ENCODE measurements at places on chromosomes 2 and 18. TPM values are rescaled to one million over a fixed set of nuclear protein-coding genes. Genes with fewer than 3 reads are reported as not detected.

CD8B2 gene
- total RNA-seq = not detected

SKA1 gene
- total RNA-seq = 15.7 TPM

TGFA gene
- total RNA-seq = 3.0 TPM

RAB12 gene
- total RNA-seq = 58.1 TPM

NCKAP1 gene
- total RNA-seq = 173 TPM

MTCL1 gene
- 64.3 TPM for total RNA-seq

ATP6V1C2 gene
- 1.2 TPM for total RNA-seq

ARHGEF33 gene
- total RNA-seq = 0.57 TPM

- no peak overlapping the region for H3K27ac ChIP-seq
- no peak for DNase-seq
- H3K27me3 ChIP-seq = no peaks in the 10 kb centered on the region
- H3K4me1 ChIP-seq = no peaks in the 10 kb centered on the region
- no peaks in the 10 kb centered on the region for H3K36me3 ChIP-seq
- no peak overlapping the region for H3K4me3 ChIP-seq
Observed at GRCh38 chr18:35397976-35398375, 20.8 kb upstream of the ZNF396 start.

DNA sequence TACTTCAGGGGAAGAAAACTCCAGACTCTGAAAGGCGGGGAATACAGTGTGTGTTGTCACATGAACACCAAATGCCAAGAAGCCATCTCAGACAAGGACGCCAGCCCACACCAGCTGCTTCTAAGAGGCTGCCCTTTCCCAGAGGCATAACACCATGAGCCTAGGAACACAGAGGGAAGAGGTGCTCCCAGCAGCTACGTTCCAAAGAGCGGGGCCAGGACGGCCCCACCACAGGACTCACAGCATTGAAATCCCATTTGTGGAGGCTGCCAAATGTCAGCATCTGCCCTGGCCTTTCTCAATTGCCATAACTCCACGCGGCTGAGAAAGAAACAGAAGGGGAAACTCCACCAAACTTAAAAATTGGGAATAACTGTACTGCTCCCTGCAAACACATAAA, 20.1 kb upstream of the ID2 start:
- no peaks in the 10 kb centered on the region for H3K36me3 ChIP-seq
- DNase-seq = no peak
- H3K27ac ChIP-seq = no peak overlapping the region
- no peak overlapping the region for H3K4me3 ChIP-seq
- H3K27me3 ChIP-seq = no peaks in the 10 kb centered on the region

GRCh38 chr18:51330148-51330547, 132.7 kb upstream of the MEX3C start:
- no peak for DNase-seq
- no peaks in the 10 kb centered on the region for H3K27me3 ChIP-seq
- H3K36me3 ChIP-seq = no peaks in the 10 kb centered on the region
- peaks cover 11% of the 10 kb centered on the region for H3K4me1 ChIP-seq

GRCh38 chr2:215110918-215111317, 27.5 kb downstream of the ABCA12 start:
- H3K36me3 ChIP-seq = no peaks in the 10 kb centered on the region
- H3K27ac ChIP-seq = no peak overlapping the region
- no peaks in the 10 kb centered on the region for H3K27me3 ChIP-seq
- no peak for DNase-seq

DNA sequence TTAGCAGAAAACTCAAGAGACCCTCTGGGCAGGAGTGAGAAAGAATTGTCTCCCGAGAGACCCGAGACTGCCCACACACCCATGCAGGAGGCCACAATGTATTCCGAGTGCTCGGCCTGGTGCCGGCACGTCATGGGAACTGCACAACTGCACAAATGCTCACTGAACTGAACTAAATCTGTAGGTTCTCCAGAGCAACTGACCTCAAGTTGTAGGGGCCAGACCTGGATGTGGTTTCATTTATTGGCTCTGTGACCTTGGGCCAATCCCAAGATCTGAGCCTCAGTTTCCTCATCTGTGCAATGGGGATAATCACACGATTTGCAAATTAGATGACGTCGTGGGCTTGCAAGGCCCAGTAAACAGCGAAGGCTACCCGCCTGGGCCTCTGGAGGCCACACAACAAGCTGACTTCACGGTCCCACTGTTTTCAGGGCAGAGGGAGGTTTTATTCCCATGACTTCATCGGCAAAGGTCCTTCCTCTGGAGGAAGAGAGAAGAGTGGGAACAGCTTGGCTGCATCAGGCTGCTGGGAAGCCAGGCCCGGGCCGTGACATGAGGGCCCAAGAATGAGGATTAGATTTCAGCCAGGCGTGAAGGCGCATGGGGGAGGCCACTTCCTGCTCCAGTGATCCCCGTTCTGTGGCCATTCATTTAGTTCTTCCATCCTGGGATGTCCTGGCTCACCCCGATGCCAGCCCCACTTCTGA, 3.6 kb upstream of the ERFE start:
- H3K36me3 ChIP-seq = no peaks in the 10 kb centered on the region
- H3K4me3 ChIP-seq = no peak overlapping the region
- no peak overlapping the region for H3K27ac ChIP-seq
- peaks cover 15% of the 10 kb centered on the region for H3K4me1 ChIP-seq
- H3K27me3 ChIP-seq = peaks cover 19% of the 10 kb centered on the region

DNA sequence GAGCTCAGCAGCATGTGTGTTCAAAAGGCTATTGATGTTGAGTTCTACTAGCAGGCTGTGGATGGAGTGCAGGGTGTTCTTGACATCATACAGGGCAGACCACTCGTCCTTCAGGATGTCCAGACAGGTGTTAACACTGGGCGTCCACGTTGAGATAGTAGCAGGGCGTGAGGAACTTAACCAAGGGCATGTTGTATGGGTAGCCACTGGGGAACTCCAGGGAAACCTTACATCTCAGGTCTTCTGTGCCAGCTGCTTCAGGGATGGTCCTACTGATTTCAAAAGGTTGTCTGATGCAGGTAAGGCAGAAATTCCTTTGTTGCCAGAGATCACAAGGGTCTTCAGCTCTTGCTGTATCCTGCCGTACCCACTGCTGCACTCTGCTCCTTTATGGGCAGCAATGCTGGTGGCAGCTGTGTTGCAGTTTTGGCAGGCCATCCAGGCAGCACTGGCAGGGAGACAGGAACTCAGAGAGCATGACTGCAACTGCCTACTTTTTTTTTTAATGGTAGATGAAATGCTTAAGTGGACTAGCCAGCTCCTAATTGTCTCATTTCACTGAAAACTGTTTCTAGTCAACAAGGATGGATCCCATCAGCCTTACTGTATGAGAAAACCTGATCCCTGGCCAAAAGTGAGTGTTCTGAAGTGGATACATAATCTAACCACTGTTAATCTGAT, 32.4 kb upstream of the RBBP8 start:
- no peaks in the 10 kb centered on the region for H3K4me1 ChIP-seq
- H3K4me3 ChIP-seq = no peak overlapping the region
- DNase-seq = no peak
- no peak overlapping the region for H3K27ac ChIP-seq

- no peaks in the 10 kb centered on the region for H3K27me3 ChIP-seq
- DNase-seq = no peak
- H3K27ac ChIP-seq = no peak overlapping the region
- H3K36me3 ChIP-seq = no peaks in the 10 kb centered on the region
- H3K4me3 ChIP-seq = no peak overlapping the region
Observed at GRCh38 chr2:10763461-10763800, 42.0 kb downstream of the ATP6V1C2 start.

DNA sequence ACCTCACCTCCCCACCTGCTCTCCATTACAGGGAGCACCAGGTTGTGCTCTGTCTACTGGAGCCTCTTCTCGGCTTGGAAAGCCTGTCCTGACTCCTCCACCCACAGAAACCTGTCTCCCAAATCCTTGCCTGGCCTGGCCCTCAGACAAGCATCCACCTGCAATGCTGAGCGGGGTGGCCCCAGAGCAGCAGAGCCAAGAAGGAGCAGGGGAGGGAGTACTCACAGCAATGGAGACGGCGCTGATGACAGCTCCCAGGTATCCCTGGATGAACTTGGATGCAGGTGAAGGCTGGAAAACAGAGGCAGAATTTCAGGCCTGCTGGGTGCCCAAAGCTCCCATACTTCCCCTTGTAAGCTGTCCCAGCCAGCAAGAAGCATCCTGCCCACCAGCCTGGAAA, 72.8 kb downstream of the SFXN5 start:
- no peak for DNase-seq
- no peaks in the 10 kb centered on the region for H3K4me1 ChIP-seq
- no peak overlapping the region for H3K4me3 ChIP-seq
- no peak overlapping the region for H3K27ac ChIP-seq

GRCh38 chr2:45505138-45505537, 105.9 kb downstream of the SRBD1 start:
- no peak for DNase-seq
- H3K27ac ChIP-seq = no peak overlapping the region
- H3K27me3 ChIP-seq = no peaks in the 10 kb centered on the region
- no peak overlapping the region for H3K4me3 ChIP-seq

DNA sequence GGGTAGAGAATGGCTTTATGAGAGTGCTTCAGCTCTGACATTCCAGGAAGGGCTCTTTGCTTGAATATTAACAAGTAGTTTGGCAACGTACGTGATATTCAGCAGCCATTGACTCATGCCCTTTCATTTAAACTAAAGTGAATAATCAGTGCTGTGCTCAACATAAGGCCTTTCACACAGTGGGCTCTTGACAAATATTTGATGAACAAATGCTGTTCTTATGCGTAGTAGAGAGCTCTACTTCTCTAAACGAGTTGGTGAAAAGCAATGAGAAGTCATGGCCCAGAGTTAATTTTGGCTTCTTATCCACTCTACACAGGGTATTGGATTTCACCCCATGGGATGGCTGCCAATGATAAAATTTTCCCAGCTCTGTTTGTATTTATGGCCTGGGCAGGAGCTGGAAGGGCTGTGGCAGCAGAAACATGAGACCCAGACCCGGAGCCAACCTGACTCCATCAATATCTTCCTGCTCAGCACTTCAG, 338.9 kb downstream of the CCDC85A start:
- 0 out of 2 replicates have a peak, but pooled peaks cover 2% of the 10 kb centered on the region for H3K4me1 ChIP-seq
- no peak overlapping the region for H3K27ac ChIP-seq
- H3K4me3 ChIP-seq = no peak overlapping the region
- H3K27me3 ChIP-seq = no peaks in the 10 kb centered on the region
- DNase-seq = no peak

DNA sequence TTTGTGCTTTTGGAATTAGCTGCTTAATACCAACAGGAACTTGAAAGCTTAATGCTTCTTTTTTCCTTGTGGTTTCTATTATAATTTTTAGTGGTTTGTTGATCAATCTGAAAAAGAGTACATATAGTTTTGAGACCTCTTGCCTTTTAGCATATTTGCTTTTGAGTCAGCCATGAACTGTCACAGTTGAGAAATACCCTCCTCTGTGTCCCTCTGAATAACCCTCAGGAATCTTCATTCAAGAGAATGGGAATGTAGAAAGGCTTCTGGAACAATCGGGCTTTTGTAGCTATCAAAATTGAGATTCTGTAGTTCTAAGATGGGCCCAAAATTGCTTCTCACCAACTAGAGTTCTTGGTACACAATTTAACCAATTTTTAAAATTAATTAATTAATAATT, 451.1 kb upstream of the TRIB2 start:
- no peak for DNase-seq
- H3K36me3 ChIP-seq = peaks cover 5% of the 10 kb centered on the region
- H3K4me3 ChIP-seq = no peak overlapping the region
- no peaks in the 10 kb centered on the region for H3K27me3 ChIP-seq

GRCh38 chr2:190964170-190964795, 49.7 kb downstream of the STAT1 start:
- H3K36me3 ChIP-seq = peaks cover 6% of the 10 kb centered on the region
- no peak for DNase-seq
- no peak overlapping the region for H3K27ac ChIP-seq
- no peaks in the 10 kb centered on the region for H3K27me3 ChIP-seq

DNA sequence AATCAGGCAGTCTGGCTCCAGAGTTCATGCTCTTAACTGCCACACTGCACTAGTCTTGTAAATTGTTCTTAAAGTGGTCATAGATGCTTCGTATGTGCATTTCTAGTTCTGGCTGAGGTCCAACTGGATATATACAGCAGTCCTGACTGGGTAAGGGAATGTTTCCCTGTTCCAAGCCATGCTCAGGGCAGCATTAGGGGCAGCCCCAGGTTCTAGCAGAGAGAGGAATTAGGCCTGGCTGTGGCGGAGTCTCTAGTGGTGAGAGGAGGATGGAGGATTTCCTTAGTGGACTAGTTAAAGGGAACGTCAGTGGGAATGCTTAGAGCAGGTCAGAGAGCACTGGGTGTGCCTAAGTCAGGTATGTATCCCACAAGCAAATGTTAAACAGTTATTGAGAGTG, 28.0 kb downstream of the UBE2E3 start:
- DNase-seq = no peak
- H3K36me3 ChIP-seq = 0 out of 2 replicates have a peak, but pooled peaks cover 4% of the 10 kb centered on the region
- H3K27me3 ChIP-seq = no peaks in the 10 kb centered on the region
- peak overlapping the region; percentile 10 for H3K27ac ChIP-seq

- DNase-seq = no peak
- peaks cover 17% of the 10 kb centered on the region for H3K4me1 ChIP-seq
- no peaks in the 10 kb centered on the region for H3K27me3 ChIP-seq
- no peak overlapping the region for H3K4me3 ChIP-seq
- no peak overlapping the region for H3K27ac ChIP-seq
Observed at GRCh38 chr2:119746836-119747686, 12.7 kb upstream of the PTPN4 start.

GRCh38 chr2:239727182-239727775, 297.9 kb downstream of the NDUFA10 start:
- no peaks in the 10 kb centered on the region for H3K27me3 ChIP-seq
- no peaks in the 10 kb centered on the region for H3K4me1 ChIP-seq
- no peak overlapping the region for H3K27ac ChIP-seq
- H3K4me3 ChIP-seq = no peak overlapping the region
- no peaks in the 10 kb centered on the region for H3K36me3 ChIP-seq

DNA sequence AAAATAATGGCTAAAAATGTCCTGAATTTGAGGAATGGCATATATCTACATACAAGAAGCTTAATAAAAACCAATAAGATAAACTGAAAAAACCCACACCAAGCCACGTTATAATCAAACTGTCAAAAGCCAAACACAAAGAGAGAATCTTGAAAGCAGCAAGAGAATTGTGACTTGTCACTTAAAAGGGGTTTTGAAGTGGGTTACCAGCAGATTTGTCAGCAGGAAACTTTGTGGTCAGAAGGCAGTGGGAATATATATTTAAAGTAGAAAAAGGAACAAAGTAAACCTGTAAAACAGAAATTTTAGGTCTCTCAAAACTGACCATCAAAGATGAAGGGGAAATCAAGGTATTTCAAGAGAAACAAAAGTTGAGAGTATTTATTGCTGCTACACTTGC, 171.9 kb upstream of the CNTNAP5 start:
- no peak overlapping the region for H3K27ac ChIP-seq
- peaks cover 28% of the 10 kb centered on the region for H3K36me3 ChIP-seq
- no peak for DNase-seq
- no peaks in the 10 kb centered on the region for H3K4me1 ChIP-seq
- no peak overlapping the region for H3K4me3 ChIP-seq
- H3K27me3 ChIP-seq = no peaks in the 10 kb centered on the region

- H3K27ac ChIP-seq = no peak overlapping the region
- no peaks in the 10 kb centered on the region for H3K36me3 ChIP-seq
- H3K4me1 ChIP-seq = peaks cover 31% of the 10 kb centered on the region
- H3K27me3 ChIP-seq = peaks cover 95% of the 10 kb centered on the region
Observed at GRCh38 chr18:22165049-22165602, 4.3 kb upstream of the GATA6 start.
